ENCODE measurements at places on chromosomes 7 and 10. TPM values are rescaled to one million over a fixed set of nuclear protein-coding genes. Genes with fewer than 3 reads are reported as not detected.

HACD1 gene
- total RNA-seq, result 46.7 TPM

NKX1-2 gene
- 0.12 TPM for total RNA-seq

IFIT2 gene
- 3.4 TPM for total RNA-seq

RGR gene
- total RNA-seq, result not detected
